ENCODE measurements at places on chromosomes 5 and 9.

DNA sequence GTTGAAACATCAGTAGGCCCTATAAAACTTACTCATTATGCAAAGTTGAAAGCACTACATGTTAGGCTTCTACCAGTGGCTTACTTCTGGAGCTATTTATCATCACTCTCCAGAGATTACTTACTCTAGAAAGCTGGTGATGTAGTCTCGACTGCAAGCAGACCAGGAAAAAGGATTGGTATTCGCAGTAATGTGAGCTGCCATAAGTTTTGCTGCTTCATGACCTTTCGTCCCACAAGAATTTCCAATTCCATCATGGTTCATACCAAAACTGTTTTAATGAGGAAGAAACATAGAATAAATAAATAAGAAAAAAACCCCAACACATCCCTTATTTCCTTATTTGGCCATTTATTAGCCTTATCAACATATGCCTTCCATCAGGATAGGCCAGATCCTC, 181.9 kb downstream of the ADAMTS6 start:
- no peak for DNase-seq

DNA sequence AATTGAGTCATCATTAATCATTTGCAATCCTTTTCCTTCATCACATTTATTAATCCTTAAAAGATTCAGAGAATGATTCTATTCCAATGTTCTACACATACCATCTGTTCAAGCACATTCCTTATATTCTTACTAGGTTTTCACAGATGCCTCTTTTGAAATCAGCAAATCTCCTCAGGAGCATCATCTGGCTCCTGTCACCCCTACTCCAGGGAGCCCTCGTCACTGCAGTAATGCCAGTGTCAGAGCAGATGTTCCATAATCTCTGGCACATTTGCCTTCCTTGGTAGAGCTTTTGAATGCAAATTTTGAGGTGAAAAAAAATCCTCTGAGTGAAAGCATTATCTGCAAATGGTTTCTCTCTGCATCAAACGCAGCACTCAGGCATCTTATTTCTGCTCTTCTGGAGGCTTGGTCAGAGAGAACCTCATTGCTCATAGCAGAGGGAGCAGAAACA, 7.6 kb upstream of the KCNV2 start:
- no peak for DNase-seq

DNA sequence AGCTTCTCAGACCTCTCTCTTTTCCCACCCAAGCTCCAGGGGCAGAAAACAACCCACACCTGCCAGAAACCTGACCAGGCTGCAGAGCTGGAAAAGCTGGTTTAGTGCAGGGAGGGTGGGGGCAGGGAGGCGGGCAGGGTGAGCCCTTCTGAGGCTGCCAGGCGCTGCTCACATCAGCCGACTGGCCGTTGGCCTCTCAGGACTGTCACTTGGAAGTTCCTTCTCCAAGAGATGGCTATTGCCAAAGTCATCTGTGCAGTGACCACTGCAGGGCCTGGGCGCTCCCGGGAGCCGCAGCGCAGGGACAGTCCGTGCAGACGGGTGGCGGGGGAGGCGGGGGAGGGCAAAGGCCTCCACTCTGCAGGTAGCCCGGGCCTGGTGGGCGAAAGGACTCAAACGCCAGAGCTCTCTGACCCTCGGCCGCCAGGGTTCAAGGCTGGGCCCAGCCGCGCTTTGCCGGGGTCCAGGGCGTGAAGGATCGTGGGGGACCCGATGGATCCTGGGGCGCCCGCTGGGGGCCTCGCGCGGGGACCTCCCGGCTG, 205.0 kb upstream of the IER5L start:
- DNase-seq, result no peak

DNA sequence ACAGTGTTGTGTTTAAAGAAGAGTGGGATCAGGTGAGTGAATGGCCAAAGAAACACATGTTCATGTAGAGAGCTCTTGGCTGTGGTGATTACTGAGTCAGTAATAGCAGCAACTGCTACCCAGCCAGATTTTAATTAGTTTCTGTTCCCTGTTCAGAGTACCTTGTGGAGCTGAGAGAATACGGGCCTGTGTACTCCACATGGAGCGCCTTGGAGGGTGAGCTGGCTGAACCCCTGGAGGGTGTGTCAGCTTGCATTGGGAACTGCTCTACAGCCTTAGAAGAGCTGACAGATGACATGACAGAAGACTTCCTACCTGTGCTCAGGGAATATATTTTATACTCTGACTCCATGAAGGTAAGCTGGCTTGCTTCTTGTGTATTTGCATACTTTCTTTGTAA, 52.3 kb downstream of the SLC46A2 start:
- no peak for DNase-seq

GRCh38 chr9:135522137-135522877, 1.1 kb downstream of the LCN1 start:
- no peak for DNase-seq

DNA sequence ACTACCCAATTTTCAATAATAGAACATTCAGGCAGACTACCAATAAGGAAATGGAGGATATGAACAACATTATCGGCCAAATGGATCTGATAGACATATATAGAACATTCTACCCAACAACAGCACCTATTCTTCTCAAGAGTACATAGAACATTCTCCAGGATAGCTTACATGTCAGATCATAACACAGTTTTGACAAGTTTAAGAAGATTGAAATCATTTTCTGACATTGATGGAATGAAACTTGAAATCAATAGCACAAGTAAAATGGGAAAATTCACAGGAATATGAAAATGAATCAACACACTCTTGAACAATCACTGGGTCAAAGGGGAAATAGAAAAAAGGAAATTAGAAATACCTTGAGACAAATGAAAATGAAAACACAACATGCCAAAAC, 94.6 kb upstream of the MEGF10 start:
- DNase-seq, result no peak

DNA sequence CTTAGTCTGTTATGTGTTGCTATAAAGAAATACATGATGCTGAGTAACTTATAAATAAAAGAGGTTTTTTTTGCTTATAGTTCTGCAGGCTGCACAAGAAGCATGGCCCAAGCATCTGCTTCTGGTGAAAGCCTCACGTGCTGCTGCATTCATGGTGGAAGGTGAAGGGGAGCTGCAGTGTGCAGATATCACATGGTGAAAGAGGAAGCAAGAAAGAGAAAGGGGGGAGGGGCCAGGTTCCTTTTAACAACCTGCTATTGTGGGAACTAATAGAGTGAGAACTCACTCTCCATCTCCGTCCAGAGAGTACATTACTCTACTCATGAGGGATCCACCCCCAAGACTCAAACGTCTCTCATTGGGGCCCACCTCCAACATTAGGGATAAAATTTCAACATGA, 12.5 kb upstream of the PARP8 start:
- no peak for DNase-seq

DNA sequence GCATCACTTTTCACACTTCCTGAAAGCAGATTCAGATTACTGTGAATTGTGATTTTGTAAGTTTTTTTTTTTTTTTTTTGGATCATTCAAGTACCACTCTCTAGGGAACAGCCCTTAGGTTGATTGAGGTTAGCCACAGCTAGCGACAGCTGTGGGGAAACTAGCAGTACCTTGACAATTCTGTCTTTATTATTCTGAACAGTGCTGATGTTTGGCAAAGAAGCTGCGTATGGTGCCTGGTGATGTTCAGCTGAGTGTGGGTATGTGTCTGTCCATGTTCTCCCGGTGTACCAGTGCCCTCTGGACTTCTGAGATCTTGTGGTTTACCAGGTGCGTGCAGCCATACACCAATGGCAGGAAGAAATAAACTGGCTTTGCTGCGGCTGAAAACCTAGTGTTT, 117.3 kb upstream of the PLPPR1 start:
- no peak for DNase-seq

- DNase-seq, result no peak
Measured at GRCh38 chr5:137622850-137623249, 113.0 kb downstream of the KLHL3 start.

- no peak for DNase-seq
Measured at GRCh38 chr9:92644278-92644677, 25.7 kb downstream of the IPPK start.

- DNase-seq, result no peak
Measured at GRCh38 chr9:26524267-26524666, 368.3 kb downstream of the CAAP1 start.

DNA sequence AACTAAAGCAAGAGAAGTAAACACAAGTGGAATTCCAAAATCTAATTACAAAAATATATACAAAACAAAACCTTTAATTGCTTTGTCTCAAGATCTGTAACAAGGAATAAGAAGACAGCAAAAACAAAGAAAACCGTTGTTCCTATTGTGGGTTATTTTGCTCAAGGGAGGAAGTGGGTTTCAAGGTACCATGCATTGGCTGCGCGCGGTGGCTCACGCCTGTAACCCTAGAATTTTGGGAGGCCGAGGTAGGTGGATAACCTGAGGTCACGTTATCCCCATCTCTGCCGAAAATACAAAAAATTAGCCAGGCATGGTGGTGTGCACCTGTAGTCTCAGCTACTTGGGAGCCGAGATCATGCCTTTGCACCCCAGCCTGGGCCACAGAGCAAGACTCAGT, 12.1 kb upstream of the IQGAP2 start:
- no peak for DNase-seq

GRCh38 chr5:129807162-129807814, 59.4 kb downstream of the MINAR2 start:
- no peak for DNase-seq

DNA sequence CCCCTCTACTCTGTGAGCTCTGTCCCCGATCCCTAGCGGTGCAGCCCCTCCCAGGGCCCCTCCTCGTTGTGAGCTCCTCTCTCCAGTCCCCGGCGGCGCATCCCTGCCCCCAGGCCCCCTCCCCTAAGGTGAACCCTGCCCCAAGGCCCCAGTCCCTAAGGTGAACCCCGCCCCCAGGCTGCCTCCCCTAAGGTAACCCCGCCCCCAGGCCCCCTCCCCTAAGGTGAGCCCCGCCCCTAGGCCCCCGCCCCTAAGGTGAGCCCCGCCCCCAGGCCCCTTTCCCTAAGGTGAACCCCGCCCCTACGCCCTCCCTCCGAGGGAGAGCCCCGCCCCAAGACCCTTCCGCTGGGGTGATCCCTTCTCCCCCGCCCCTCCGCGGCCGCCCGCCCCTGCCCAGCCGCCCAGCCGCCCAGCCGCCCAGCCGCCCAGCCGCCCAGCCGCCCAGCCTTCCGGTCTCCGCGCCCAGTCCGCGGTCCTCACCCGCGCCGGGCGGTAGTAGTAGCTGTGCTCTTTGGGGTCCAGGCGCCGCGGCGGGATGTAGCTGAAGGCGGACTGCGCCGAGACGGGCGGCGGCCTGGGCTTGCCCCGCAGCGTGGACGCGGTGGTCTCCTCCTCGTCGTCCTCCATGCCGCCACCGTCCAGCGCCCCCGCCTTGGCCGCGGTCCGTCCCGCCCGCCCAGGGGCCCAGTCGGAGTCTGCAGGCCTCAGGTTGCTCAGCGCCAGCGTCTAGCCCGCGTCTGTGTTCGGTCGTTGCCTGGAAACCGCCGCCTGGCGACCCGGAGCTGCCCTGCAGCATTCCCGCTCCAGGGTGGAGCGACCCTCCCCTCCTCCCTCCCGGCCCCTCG, at the start of gene CFAP90:
Gene CFAP90 (minus strand): TSS at position 739 of the 845 bp plus-strand sequence. CDS start 112 bp downstream, at position 627.
- no peak for DNase-seq

DNA sequence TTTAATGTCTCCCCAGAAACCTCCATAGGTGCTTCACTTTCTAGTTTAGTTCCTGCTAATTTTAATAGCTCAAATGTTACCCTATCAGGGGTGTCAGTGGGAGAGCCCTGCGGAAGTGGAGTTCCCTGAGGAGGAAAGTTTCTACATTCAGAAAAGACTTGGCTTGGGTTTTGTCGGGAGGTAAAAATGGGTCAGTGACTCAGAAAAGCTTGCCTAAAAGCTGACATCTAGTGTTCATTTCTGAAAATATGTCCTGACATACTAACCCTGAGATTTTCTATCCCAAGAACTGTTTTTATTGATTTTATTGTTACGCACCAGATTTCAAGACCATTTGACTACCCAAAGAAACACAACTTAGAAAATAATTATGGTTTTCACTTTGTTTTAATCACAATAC, 40.9 kb upstream of the GLDC start:
- DNase-seq, result no peak

- DNase-seq, result no peak
Measured at GRCh38 chr5:55966284-55966683, 28.5 kb downstream of the IL6ST start.

- DNase-seq, result no peak
Measured at GRCh38 chr9:120436983-120437475, 142.9 kb downstream of the CDK5RAP2 start.

All from stimulated activated effector memory CD8-positive, alpha-beta T cell treated with anti-CD3 and anti-CD28 coated beads, Interleukin-12 subunit alpha, Interleukin-12 subunit beta, amount 100 ng/mL, for 72 hours (primary cell).